ENCODE measurements at places on chromosomes 3 and 15. TPM values are rescaled to one million over a fixed set of nuclear protein-coding genes. Genes with fewer than 3 reads are reported as not detected.

DNA sequence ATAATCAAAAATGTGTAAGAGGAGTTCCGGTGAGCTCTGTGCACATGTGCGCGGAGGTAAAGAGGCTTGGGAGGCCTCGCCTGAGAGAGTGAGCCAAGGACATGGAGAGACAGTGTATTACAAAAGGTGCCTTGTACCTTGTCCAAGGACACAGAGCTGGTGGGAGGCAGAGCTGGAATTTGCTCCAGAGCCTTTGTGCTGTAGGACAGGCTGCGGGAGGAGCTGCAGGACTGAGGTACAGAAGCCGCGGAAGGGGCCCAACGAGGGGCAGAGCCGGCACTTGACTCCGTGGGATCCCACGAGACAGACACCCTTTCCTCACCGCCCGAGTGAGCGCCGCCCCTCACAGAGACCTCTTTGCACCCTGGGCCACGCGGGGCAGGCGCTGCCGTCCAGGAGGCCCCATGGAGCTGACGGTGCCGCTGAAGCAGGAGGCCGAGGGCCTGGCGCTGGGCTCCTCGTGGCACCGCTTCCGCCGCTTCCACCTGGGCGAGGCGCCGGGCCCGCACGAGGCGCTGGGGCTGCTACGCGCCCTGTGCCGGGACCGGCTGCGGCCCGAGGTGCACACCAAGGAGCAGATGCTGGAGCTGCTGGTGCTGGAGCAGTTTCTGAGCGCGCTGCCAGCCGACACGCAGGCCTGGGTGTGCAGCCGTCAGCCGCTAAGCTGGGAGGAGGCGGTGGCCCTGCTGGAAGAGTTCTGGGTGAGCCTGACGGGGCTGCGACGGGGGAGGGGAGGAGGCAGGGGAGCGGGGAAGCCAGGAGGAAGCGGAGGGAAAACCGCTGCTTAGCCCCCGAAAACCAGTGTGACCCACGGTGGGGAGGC, 68.7 kb downstream of the SLTM start:
- peak; percentile 71 for DNase-seq

GRCh38 chr15:63185206-63185605, 4.2 kb upstream of the RAB8B start:
- no peak for DNase-seq

DNA sequence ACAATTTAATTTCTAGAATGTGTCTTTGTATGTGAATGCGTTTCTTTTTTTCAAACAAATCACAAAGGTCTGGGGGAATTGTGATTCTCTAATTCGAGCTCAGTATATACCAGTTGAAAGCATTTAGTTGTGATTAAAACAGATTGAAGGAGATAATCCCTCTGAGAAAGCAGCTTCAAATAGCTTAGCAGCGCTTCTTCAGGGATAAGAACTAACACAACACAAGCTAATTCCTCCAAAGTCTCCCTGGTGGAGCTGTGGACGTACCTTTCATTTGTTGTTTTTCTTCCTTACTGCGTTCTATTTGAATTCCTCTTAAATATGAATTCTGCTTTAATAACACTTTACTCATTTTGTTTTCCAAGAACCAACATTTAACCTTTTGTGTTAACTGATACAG, 286.7 kb downstream of the ROBO2 start:
- DNase-seq: no peak

DNA sequence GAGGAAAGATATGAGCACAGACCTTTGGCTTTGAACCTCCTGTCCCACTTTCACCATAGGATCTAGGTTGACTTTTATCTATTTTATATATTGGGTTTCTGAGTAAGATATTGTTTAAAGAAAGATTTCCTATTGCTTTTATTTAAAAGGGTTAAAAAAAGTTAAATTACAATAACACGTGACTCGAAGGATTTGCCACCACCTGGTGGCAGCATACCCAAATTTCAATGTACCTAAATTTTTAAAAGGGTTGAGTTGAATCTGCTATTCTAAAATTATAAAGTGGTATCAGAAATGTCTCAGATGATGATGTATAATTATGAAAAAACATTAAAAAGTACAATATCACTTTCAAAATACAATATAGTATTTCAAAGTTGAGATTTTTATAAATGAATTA, 368.4 kb downstream of the MECOM start:
- DNase-seq: no peak

DNA sequence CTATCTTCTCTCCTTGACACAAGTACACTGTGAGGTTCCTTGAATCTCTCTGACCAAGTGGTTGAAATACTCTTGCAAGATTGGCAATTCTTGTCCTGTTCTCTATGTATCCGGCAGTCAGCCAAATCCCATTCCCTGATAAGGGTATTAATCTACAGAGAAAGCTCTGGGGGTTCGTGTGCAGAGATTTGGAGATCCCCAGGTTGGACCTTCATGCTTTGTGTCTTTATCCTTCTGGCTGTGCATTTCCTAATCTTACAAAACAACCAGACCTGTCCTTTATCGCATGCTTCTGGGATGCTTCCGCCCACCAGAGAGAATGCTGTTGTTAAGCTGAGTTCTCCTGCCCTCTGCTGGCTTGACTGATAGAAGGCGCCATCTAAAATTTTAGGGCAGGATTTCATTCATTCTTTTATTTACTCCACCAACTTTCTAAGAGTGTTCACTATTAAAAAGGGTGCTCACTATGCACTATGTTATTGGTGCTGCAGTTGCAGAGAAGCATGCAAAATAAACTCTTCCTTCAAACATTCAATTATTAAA, 8.6 kb upstream of the SST start:
- peak; percentile 53 for DNase-seq

DNA sequence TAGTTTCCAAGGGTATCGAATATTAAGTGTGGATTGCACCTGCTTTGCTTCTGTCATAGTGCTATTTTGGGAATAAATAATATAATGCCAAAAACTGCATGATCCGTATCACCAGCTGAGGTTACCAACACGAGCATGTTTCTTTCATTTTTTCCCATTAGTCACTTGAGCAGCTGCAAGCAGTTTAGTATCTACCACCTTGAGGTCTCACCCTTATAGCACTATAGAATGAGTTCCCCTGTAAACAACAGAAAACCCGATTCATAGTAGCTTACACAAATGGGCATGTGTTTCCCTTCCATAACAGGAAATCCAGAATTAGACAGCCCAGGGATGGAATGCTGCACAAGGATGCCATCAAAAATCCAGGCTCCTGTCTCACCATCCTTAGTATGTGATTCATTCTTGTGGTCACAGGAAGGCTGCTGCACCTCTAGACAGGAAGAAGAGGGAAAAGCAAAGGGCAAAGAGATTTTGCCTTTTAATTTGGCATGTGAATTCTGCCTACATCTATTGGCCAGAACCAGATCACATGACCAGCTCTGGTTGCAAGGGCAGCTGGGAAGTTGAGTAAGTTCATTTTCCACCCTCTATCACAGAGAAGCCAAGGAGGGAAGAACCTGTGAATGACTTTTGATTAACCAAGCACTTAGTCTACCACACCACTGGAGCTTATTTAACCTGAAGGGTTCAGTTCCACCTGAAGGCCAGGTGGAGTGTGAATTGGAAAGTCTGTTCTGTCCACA, 91.3 kb upstream of the SLC25A36 start:
- no peak for DNase-seq

Gene TUSC7
- total RNA-seq: not detected

Gene EEFSEC
- 18.9 TPM for total RNA-seq

Gene LRTM1
- not detected for total RNA-seq

GRCh38 chr15:29636921-29637320, 185.3 kb downstream of the TJP1 start:
- DNase-seq: no peak

- DNase-seq: no peak
Observed at GRCh38 chr3:164608554-164609276, 469.6 kb downstream of the SI start.

DNA sequence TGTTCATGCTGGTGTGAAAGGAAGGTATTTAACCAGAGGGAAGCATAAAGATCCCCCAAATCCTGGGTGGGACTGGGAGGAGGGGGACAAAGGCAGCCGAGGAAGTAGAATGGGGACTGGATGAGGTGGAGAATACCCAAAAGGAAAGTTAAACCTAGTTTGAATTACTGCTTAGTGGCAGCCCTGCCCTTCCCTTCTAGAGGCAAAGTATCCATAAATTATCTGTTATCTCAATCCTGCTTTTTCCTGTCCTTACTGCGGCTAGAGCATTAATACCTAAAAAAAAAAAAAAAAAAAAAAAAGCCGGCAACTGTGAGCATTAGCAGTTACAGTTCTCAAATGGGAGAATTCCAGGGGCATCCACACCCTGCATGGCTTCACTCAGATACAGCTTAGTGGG, 139.0 kb downstream of the RYR3 start:
- DNase-seq: no peak

Gene BRPF1
- total RNA-seq: 14.6 TPM

- peak; percentile 22 for DNase-seq
Observed at GRCh38 chr3:40043444-40043755, 234.0 kb downstream of the MYRIP start.

GRCh38 chr15:82743810-82744209, 34.1 kb upstream of the AP3B2 start:
- DNase-seq: no peak

Measured in left cardiac atrium (tissue), 4 donors.